ENCODE measurements at places on chromosomes 5 and 9.

DNA sequence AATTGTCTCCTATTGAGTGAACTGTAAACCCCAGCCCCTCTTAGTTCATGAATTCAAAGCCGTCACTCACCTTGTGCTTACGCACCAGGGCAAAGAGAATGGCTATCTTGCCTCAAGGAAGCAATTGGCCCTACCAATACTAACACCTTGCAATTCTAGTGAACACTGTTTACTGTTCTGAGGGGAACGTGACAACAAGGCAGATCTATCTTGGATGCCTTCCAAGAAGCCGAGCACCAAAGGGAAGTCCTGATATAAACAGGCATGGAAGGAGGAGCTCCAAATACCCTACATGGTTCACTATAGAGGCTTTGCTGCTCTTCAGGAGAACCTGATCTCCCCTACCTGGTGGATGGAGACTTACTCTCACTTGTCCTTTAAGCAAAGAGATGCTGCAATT lies 1.7 kb upstream of the PLPPR1 start:
- DNase-seq, result no peak

DNA sequence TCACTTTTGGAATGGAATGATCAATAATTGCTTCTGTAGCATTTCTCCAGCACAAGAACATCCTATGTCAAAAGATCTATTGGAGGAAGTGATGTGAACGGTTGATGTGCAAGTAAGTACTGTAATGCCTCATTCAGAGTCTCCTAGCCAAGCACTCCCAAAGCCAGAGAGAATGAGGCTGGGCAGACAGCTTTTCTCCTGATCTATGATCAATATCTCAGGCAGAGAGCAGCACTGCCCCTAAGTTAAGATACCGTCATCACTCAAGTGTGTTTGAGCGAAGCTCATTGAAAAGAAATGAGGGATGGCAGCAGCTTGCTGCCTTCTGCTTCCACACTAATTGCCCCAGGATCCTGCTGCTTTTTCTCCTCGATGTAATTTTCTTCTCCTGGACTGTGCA lies 324.1 kb upstream of the GRAMD2B start:
- DNase-seq, result no peak

GRCh38 chr9:95947118-95947517 lies 71.6 kb downstream of the ERCC6L2 start:
- DNase-seq, result no peak

GRCh38 chr5:72366324-72366976 lies 46.3 kb downstream of the PTCD2 start:
- DNase-seq, result peak; percentile 69

GRCh38 chr5:87103616-87104287 lies 163.9 kb upstream of the RASA1 start:
- peak; percentile 63 for DNase-seq

- no peak for DNase-seq
Observed at GRCh38 chr9:2717385-2717784, at the start of gene KCNV2. KCNV2 (plus strand) TSS chr9:2717510; CDS start chr9:2717740, 230 bp downstream.

GRCh38 chr5:113059232-113060040 lies 82.8 kb downstream of the DCP2 start:
- DNase-seq, result no peak

GRCh38 chr9:94905606-94906005 lies 179.1 kb downstream of the AOPEP start:
- DNase-seq, result no peak

DNA sequence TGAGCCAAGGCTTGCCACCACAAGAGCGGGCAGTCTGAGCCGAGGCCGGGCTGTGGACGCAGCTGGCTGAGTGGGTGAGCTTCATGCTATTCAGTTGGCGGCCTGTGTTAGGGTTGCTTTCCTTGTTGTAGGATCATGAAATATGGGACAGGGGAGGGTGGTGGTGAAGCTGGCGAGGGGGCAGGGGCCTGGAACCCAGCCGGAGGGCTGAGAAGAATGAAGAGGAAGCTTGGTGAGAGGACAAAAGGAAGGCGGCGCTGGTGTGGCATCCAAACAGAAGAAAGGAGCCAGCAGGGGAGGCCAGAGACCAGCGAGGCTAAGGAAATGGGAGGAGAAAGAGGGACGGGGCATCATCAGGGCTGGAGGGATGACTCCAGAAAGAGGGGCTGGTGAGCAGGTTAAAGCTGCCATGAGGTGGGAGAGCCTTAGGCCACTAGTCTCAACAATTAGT lies 18.3 kb downstream of the RALGPS1 start:
- no peak for DNase-seq

- peak; percentile 80 for DNase-seq
Observed at GRCh38 chr5:133930061-133930812, 38.2 kb downstream of the C5orf15 start.

DNA sequence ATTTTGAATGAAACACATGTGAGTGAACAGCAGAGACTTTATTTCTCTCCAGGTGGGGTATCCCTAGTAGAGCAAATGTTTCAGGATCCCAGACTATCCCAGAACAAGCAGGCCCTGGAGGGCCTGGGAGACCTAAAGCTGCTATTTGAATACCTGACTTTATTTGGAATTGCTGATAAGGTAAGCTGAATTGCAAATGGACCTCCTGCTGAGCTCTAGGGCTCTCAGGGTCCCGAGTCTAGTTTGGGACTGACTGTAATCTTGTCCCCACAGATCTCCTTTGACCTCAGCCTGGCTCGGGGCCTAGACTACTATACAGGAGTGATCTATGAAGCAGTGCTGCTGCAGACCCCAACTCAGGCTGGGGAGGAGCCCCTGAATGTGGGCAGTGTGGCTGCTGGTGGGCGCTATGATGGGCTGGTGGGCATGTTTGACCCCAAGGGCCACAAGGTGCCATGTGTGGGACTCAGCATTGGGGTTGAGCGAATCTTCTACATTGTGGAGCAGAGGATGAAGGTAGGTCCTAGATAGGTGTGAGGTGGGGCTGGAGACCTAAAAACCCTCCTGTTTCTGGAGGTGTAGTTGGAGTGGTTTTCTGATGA lies 3.3 kb upstream of the ZMAT2 start:
- no peak for DNase-seq

DNA sequence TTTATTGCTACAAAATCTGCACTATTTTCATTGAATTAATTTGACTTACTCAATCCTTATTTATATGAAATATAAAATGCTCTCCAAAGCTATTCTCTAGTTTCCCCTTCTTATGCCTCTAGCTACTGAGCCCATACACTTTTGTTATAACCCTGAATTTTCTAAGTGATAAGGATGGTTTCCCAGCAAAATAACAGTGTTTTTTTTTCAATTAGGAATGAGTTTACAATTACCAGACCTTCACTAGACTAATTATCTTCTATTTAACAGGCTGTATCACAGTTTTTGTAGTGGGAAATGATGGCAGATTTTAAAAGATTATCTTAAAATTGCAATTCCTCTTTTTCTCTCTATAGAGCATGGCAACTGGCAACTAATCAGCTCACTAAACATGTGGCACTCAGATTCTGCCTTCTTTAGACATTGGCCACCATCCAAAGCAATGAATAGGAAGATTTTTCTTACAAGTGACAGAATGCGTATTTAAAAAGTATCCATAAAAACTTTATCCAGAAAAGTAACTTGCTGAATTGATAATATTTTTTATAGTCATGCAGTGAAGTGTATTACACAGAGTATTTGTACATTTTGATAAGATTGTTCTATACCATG lies 585.7 kb upstream of the ZNF608 start:
- no peak for DNase-seq

DNA sequence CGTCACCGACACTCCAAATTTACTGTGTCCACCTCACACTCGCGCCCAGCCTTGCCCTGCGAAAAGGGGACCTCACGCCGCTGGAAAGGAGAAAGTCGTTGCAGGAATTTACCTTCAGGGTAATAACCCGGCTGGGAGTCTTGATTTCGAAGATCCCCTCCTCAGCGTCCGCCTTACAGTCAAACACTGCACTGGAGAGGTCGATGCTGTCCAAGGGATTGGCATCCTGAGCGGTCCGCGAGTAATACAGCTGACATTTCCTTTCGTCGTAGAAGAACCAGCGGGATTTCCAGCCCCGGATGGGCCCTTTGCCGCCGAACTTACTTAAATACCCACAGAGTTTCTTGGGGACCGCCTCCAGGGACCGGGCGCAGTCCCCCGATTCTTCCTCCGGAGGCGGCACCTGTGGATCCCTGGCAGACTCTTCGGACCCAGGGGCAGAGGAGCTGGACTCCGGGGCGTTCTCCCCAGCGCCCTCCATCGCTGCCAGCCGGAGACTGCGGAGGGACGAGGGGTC lies 330 bp downstream of the TBC1D2 start:
- DNase-seq, result no peak

- DNase-seq, result no peak
Observed at GRCh38 chr9:96236854-96237550, 65.0 kb downstream of the HSD17B3 start.

- DNase-seq, result peak; percentile 50
Observed at GRCh38 chr9:33065157-33066076, 11.1 kb downstream of the SMU1 start.

Data from B cell (primary cell).